CD4-positive, alpha-beta T cell treated with Interleukin-17A for 1 hour (primary cell): ENCODE measurements at places on chromosomes 5 and 9.

DNA sequence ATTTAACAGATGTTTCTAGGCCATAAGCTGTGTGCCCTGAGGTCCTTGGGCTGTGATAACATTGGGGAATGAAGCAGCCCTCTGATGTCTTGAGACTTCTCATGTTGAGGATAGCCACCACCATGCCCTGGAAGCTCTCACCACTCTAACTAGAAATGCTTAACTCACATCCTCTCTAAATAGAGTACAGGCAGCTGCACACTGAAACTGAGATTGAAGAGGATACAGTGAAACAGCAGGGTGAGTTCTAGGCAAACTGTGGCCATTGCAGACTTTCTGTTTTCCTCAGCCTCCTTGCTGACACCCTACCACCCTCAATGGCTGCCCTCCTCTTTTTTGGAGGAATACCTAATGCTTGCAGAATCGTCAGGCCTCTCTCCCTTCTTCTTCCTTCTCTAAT lies 22.4 kb downstream of the UTP15 start:
- DNase-seq = no peak

- peak; percentile 68 for DNase-seq
Measured at GRCh38 chr5:76641514-76642120, 18.4 kb upstream of the F2RL2 start.

DNA sequence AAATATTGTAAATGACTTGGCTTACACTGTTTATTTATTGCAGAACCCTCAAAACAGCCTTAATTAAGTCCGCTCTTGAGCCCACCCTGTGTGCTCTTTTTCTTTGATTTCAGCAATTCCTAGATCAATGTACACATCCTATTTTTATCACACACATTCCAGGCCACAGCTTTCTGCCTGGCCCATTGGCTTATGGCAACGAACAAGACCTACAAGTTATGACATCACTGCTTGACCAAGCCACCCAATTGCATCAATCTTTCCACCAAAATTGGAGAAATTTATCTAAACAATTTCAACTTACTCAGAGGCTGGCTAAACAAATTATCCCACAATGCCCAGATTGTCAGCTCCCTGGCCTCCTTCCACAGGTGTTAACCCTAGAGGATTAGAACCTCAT lies 158.4 kb downstream of the CPLANE1 start:
- no peak for DNase-seq

- no peak for DNase-seq
Measured at GRCh38 chr5:64144425-64145215, 21.0 kb upstream of the RNF180 start.

DNA sequence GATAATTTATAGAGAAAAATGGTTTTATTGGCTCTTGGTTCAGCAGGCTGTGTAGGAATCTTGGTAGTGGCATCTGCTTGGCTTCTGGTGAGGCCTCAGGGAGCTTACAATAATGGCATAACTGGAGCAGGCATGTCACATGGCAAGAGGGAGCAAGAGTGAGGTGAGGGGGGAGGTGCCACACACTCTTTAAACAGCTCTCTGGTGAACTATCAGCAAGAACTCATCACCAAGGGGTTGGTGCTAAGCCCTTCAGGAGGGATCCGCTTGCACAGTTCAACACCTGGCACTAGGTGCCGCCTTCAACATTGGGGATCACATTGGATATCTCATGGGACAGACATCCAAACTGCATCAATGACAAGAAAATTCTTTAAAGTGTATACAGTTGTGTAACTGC lies 10.5 kb downstream of the GPBP1 start:
- no peak for DNase-seq

- peak; percentile 21 for DNase-seq
Measured at GRCh38 chr9:35757226-35757891, 3.3 kb upstream of the MSMP start.

DNA sequence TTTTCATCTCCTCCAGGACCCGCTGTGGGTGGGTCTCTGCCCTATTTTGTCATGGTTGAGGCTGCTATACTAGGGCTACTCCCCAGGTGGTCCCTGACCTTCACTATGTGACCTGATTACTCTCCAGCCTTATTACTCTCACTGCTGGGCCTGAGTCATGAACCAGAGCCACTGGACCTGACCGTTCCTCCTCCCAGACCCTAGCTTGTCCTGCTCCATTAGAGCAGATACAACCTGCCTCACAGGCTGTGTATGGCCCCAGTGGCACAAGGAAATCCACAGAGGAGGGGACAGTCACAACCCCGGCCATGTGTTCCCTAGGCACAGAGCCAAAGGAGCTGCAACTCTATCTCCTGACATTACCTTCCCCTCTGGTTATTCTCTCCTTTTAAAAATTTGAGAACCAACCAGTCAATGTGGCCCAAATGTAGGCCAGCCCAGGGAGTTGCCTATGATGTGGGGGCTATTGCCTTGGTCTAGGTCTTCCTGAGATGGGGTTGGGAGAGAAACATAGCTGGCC lies 96.0 kb upstream of the FSTL4 start:
- no peak for DNase-seq

- no peak for DNase-seq
Measured at GRCh38 chr9:90727488-90727887, 74.1 kb upstream of the SYK start.

DNA sequence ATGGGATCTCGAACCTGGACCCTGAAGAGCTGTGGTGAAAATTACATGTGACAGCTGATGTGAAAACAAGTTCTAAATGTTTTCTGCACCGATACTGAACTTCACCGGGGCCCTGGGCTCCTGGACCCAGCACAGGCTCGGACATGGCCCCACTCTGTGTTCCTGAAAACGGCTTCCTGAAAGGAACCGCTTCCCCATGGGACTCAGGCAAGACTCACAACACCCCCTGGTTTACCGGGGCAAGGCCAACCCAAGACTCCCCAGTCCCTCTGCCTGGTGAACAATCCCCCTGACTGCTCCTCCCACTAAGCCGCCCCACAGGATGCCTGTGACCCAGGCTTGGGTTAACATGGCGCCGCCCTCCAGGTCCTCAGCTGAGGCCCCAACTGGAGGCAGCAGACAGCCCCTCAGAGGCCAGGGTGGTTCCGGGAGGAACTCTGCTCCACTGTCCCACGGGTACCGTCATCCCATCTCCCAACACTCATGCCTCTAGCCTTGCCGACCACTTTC lies 124.5 kb upstream of the FOXD4L5 start:
- DNase-seq = no peak

- DNase-seq = no peak
Measured at GRCh38 chr5:150126199-150126920, 29.3 kb downstream of the PDGFRB start.

GRCh38 chr9:137552022-137552768 lies 516 bp downstream of the MRPL41 start:
- no peak for DNase-seq

- DNase-seq = no peak
Measured at GRCh38 chr9:35718721-35719511, 13.1 kb downstream of the TLN1 start.

GRCh38 chr5:133129289-133129688 lies 77.5 kb downstream of the HSPA4 start:
- no peak for DNase-seq

DNA sequence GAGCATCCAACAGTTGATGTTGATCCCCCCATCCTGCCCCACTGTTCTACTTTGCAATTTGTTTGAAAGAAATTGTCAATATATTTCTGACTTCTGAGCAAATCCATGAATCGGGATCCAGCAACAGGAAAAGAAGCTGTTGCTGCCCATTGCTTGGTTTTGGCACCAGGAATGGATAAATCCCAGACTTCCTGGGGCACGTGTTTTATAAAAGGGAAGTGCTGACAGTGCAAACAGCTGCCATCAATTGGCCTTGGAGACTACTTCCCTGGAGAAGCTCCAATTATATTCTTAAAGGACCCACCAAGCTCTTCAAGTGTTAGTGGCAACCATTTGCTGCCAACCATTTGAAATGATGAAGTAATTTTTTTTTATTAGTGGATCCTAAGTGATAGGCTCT lies 13.7 kb downstream of the STK32A start:
- no peak for DNase-seq

- DNase-seq = peak; percentile 7
Measured at GRCh38 chr9:130433168-130433946, 11.4 kb upstream of the ASS1 start.

DNA sequence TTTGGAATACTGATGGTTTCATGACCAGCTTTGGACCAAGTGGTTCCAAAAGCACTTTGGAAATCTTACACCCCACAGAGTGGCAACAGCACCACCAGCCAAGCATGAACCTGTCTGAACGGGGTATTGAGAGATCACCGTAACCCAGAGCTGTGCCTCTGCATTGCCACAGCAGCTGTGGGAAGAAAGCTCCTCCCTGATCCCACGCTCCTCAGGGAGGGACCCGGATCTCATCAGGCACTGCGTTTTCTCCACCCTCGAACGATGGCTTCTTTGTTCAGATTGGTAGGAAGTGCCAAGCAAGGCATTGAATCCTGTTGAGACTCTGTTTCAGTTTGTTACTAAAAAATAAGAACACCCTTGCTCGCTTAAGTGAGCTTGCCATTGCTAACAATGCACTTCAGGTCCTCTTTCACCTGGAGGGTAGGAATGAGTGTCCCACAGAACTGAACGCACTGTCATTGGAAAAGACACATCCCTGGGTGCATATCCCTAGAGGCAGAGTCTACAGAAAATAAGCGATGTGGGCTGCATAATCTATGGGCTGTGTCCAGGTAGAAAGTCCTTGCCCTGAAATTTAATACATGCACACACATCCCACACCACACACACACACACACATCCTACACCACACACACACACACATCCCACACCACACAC lies 118.0 kb upstream of the ICE1 start:
- no peak for DNase-seq

DNA sequence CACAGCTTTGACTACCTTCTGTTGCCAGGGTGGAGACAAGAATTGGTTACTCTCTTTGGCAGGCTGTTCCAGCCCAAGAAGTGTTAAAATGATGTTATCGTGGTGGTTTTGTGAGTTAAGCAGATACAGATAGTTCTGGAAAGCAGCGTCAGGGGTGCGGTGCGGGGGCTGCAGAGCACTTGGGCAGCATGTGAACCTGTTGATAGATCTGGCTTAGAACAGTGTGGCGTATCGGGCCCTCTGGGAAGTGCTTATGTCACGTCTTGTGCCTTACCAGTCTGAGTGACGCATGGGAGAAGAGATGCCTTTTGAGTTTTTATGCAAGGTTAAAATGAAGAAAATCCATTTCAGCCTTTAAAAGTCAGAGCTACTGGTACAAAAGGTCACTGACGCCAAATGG lies 152.5 kb downstream of the PRKACG start:
- no peak for DNase-seq

DNA sequence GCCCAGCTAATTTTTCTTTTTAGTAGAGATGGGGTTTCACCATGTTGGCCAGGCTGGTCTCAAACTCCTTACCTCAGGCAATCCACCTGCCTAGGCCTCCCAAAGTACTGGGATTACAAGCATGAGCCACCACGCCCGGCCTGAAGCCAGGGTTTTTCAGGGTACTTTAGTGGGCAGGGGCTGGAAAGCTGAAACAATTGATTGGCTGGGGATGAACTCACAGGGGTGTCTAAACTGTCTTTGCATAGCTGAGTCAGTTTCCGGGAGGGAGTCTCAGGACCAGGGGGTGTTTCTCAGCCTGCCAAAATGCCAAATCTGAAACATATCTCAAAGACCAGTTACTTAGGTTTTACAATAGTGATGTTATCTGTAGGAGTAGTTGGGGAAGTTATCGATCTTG lies 46.1 kb downstream of the PRUNE2 start:
- DNase-seq = no peak

- no peak for DNase-seq
Measured at GRCh38 chr9:95175523-95175922, 142.0 kb downstream of the FANCC start.

- DNase-seq = no peak
Measured at GRCh38 chr5:39648848-39649227, 224.1 kb upstream of the DAB2 start.

DNA sequence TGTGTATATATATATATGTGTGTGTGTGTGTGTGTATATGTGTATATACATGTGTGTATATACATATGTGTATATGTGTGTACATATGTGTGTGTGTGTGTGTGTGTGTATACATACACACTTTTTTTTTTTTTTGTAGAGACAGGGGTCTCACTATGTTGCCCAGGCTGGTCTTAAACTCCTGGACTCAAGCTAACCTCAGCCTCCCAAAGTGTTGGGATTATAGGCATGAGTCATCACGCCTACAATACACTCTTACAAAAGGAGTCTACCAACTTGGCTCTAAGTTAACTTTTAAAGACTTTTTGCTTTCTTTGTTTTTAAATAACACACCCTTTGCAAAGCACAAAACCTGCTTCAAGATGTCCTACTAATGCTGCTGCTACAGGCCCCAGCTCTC lies 2.1 kb downstream of the C9orf78 start:
- DNase-seq = no peak
